EL (cell line): ENCODE measurements at places on chromosomes 1 and 21.
A peak's percentile ranks its signal among the peaks of the same experiment; 100 is the strongest.

- no peak for DNase-seq
Measured at GRCh38 chr1:95013950-95014574, 58.7 kb downstream of the ALG14 start.

- DNase-seq = no peak
Measured at GRCh38 chr1:2988256-2988655, 33.0 kb upstream of the ACTRT2 start.

DNA sequence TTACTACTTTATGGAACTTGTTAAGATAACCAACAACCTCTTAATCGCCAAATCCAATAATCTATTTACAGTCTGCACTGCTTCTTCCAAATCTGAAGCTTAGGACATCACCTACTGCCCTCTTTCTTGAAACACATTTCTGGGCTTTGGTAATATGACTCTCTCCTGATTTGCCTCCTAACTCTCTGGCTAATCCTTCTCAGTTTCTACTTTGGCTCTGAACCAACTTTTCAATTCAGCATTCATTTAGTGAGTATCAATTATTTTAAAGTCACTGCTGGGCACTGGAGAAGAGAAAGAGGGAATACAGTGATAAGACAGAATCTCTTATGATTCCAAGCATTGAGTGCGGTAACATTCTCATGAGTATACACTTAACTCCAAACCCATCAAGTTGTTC is 275.0 kb downstream of the AKT3 start:
- no peak for DNase-seq

GRCh38 chr1:237884237-237884636 is 6.5 kb downstream of the ZP4 start:
- DNase-seq = no peak

- DNase-seq = no peak
Measured at GRCh38 chr1:42154685-42155084, 1.5 kb downstream of the GUCA2B start.

DNA sequence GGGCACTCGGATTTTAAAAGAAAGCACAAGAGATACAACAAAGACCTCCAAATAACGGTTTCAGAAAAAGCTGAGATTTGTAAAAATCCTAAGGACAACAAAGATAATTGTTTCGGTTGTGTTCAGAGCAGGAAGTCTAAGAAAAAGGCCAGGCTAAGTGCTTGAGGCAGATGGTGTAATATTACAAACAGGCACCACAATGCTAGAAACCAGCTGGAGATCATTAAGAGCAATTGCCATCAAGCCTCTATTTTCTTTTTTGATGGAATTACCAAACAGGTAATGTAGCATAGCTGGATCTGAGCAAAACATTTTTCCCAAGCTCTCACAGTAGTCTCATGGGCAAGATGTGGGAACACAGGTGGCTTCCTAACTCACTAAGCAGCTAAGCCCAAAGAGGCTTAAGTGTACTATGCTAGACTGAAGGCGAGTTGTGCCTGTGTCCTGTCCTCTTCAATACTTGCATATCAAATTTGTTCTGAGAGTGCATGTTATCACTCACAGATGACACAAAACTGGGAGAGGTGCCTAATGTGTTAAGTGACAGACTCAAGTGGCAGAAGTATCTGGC is 161.6 kb downstream of the GLUL start:
- no peak for DNase-seq

- DNase-seq = peak; percentile 89
Measured at GRCh38 chr1:201137579-201138310, 10.8 kb upstream of the ASCL5 start.

DNA sequence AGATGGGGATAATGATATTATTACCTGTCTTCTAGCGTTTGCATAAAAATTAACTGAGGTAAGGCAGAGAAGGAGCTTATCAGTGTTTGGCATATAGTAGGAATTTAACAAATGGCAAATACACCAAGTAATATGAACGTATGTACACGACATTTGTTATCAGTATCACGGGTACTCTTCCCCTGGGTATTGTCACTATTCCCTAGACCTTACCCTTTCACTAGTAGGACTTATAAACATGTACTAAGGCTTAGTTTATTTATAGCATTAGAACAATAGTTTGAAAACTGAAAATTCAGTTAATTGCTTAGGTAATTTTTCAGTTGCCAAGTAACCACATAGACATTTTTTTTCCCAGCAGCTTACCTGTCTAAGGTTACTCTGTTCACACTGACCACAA is 187.0 kb downstream of the KCTD3 start:
- no peak for DNase-seq

GRCh38 chr1:204376465-204376864 is 16.7 kb upstream of the PLEKHA6 start:
- no peak for DNase-seq
